ENCODE measurements at places on chromosomes 4 and X.

GRCh38 chrX:100363896-100364295, 46.2 kb downstream of the PCDH19 start:
- peak; percentile 39 for DNase-seq

- peak; percentile 31 for DNase-seq
These were observed 68.4 kb downstream of the MID2 start for GRCh38 chrX:107894038-107894437.

DNA sequence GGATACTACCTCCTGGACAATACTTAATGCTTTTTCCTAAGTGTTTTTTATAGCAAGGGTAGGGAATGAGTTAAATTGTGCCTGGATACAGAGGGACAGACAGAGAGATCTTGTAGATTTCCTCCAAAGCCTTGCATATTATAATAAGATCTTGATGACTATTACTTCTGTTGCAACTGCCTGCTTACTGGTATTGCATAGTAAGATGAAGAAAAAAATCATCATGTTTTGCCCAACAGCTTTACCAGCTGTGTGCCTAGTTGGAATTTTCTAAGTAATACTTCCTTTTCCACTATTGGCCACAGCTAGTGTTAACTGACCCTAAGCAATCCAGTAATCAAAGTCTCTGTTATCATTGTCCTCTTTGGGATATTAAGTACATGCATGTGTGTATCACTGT, 139.0 kb downstream of the DCK start:
- DNase-seq = no peak

DNA sequence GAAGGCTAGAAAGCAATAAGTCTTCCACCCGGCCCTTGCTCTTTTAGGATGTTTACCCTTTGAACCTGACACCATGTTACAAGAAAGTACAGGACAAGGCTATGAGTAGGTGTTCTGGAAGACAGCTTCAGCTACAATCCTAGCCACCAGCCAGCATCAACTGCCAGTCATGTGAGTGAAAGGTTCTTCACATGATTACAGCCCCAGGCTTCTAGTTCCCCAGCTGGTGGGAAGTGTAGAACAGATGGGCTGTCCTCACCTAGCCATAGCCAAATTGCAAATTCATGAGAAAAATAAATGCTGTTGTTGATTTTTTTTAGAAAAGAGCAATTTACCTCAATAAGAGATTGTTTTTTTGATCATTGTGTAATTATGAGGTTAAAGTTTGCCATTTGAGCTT, 60.8 kb downstream of the GRXCR1 start:
- DNase-seq = no peak

- DNase-seq = no peak
These were observed 5.7 kb downstream of the DOK7 start for GRCh38 chr4:3468804-3469203.

- no peak for DNase-seq
These were observed 12.8 kb downstream of the MTM1 start for GRCh38 chrX:150581093-150581775.

DNA sequence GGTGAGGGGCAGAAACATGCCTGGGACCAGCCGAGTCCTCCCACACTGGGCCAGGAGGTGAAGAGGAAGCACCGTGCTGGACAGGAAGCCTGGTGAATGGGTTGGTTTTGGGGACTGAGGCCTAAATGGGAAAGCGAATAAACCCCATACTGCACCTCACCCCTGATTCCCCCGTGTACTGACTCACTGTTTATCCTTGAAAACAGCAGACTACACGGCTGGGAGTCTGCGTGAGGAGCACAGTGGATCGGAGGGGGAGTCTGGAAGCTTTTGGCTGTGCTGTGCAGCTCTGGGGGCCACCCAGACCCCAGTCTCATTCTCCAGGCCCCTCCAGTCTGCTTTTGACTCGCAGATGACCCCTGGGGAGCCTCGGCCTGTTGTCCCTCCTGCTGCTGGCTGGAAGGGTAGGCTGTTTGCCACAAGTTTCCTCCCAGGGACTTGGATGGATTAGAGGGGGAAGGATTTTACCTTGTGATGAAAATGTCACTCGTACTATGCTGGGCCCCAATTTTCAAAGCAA, 90.0 kb downstream of the PSAPL1 start:
- no peak for DNase-seq

DNA sequence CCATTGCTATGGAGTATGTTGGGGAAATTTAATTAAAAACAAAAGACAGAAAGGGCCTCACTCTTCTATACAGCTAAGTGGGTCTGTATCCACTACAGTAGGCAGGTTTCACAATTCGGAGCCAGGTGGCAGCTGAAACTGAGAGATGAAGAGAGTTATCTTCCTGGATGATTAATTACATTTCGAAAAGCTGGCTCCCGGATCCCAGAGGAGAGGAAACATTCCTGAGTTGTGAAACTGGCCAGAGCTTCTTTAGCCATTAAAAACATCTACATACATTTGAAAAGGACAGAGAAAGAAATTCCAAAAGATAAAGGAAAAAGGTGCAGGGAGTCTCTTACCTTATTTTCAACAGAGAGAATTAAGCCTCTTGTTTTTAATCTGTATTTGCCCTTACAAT, 15.5 kb upstream of the PDZD4 start:
- no peak for DNase-seq

- DNase-seq = no peak
These were observed 33.2 kb downstream of the LRPAP1 start for GRCh38 chr4:3498901-3499510.

DNA sequence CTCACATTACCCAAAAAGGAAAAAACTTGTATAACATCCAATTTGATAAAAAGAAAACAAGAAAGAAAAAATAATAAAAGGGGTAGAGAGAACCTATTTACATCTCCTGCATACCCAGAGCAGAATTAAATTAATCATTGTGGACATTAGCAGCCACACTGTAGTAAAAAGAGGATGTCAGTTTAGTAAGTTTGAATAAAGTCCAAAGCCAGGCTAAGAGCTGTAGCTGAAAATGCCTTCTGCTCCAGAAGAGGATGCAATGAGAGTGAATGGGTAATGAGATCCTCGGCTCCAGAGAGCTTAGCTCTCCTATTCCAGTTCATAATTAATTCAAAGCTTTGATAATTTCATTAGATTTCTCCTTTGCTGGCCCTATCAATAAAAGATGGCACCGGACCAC, 78.2 kb downstream of the SLC10A7 start:
- no peak for DNase-seq

- no peak for DNase-seq
These were observed 500.8 kb downstream of the PCDH7 start for GRCh38 chr4:31220921-31221320.

- DNase-seq = no peak
These were observed 601 bp upstream of the FGFBP2 start for GRCh38 chr4:15963576-15963975.

DNA sequence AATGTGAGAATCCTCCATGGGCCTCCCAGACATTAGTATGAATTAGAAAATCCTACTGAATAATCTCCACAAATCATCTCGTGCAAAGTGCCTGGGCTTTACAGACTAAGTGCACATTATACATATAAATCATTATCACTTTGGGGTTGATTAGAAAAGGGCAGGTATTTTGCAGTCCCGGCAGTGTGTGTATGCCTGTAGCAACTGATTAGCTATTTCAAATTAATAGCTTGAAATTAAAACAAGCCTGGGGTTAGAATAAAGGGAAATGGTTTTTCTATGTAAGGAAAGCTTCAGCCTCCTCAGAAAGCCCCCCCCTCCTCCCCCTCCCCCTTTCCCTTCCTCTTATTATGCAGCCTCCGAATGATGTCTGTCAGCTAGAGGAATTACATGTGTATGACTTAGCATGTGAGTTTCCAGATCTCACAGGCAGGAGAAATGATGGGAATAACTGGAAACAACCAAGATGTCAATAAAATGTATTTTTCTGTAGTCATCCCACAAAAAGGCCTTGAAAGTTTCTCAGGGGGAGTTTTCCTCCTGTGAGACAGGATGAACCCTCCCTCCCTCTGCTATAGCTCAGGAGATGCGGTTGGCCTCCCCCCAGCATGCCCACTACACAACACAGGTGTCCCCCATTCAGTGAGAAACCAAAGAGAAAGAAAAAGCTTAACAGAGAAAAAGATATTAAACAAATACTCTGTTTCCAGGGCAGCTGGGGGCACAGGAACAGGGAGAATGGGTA, 41.2 kb upstream of the RASGEF1B start:
- DNase-seq = no peak

DNA sequence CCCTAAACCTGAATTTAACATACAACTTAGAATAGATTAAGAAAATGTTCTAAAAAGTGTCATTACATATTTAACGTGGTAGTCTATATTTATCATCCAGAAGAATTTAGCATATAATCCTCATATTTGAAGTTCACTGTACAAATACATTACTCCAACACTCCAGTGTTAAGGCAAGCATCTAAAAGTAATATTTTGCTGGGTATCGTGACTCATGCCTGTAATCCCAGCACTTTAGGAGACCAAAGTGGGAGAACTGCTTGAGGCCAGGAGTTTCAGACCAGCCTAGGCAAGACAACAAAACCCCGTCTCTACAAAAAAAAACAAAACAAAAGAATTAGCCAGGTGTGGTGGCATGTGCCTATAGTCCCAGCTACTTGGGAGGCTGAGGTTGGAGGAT, 24.8 kb downstream of the LRBA start:
- no peak for DNase-seq

- peak; percentile 1 for DNase-seq
These were observed 8.6 kb upstream of the ZXDA start for GRCh38 chrX:57918750-57919436.

- DNase-seq = no peak
These were observed 22.8 kb downstream of the NDST4 start for GRCh38 chr4:115090483-115091075.

- DNase-seq = no peak
These were observed 5.6 kb upstream of the SMIM31 start for GRCh38 chr4:164748375-164748774.

GRCh38 chr4:99653916-99654315, 3.7 kb downstream of the C4orf54 start:
- DNase-seq = no peak

- DNase-seq = no peak
These were observed 48.0 kb upstream of the FAT1 start for GRCh38 chr4:186771624-186772023.

DNA sequence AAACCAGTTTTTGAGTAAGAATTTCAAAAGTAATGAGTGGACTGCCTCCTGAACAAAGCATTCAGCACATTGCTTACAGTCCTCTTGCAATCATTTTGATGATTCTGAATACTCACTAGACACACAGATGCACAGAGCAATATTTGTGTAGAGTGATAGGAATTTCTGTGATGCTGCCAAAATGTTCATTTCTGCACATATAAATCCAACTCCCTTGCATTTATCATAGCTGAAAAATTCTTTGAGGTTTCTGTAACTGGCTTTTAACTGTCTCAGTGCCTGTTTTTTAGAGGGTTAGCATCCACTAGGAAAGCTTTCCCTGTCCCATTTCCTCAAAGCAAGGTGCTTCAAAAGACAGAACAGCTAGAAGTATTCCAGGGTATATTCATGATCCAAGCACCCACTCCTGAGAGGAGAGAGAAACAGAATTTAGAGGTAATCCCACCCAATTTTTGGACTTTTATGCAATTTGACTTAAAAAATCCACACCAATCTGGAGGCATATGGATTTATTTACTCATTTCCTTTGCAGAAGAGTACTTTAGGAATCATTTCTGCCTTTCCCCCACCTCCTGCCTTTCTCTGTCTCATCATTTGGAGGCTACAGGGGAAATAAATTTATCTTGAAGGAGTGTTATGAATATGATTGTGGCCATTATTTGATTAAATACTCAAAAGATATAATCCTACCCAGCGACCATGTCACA, 234.5 kb upstream of the SLIT2 start:
- DNase-seq = no peak

- no peak for DNase-seq
These were observed 68.7 kb downstream of the DHX15 start for GRCh38 chr4:24515698-24516097.

GRCh38 chr4:111066447-111066846, 443.6 kb upstream of the PITX2 start:
- no peak for DNase-seq

DNA sequence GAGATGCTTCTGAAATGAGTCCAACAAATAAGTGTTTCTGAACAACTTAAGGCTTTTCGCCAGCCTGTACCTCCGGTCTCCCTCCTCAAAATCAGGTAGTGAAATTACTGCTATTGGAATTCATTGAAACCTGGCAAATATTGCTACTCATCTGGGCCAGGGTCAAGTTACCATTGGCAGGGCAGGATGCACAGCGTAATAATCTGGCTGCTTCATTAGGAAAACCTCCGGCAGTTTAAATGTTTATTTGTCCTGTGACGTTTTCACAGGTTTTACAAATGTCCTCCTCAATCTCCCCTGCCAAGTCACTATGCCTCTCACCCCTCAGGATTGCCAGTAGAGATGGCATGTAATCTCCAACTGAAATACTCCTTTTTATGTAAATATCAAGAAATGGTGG, 92.6 kb upstream of the KDR start:
- no peak for DNase-seq

DNA sequence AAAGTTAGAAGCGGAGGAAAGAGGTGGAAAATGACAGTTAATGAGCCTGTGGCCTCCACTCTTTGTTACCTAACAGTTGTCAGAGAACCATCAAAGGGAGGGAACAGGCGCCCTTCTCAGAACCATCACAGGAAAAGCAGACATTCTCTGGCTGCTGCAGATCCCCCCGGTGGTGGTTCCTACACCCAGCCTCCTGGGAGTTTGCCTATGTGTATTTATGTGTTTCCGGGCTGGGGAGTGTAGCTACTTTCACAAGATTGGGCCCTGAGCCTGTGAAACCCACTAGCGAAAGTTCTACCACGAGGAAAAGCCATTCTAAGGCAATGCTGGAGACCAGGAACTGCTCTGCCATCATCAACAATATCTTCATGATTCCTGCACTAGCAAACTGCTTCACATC, 52.7 kb upstream of the BCOR start:
- DNase-seq = no peak

DNA sequence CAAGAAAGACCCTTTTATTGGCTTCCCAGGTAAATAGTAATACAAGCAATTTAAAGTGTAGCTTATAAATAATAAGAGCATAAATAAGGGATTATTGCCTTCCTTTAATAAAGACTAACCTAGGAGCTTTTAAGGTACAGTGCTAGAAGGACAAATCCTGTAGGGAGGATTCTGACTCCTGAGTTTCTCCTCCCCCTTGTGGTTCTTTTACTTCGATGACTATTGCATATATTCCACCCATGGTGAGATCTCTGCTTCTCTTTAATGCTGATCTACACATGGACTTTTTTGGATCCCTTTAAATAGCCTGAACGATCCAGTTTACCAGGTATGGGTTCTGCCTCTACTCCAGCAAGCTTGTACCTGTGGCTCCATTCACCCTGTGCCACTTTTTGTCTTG, 2.5 kb downstream of the GALNT7 start:
- DNase-seq = no peak
